ENCODE measurements at places on chromosomes 13 and 19. TPM values are rescaled to one million over a fixed set of nuclear protein-coding genes. Genes with fewer than 3 reads are reported as not detected.
A peak's percentile ranks its signal among the peaks of the same experiment; 100 is the strongest.

The TMC4 gene
- total RNA-seq = 0.89 TPM

GRCh38 chr13:95579303-95579702 is 26.8 kb downstream of the CLDN10 start:
- no peaks in the 10 kb centered on the region for H3K36me3 ChIP-seq
- H3K27me3 ChIP-seq = no peaks in the 10 kb centered on the region
- peaks cover 5% of the 10 kb centered on the region for H3K4me1 ChIP-seq

The COL4A2 gene
- not detected for total RNA-seq

The CYP4F3 gene
- total RNA-seq = not detected

GRCh38 chr13:100594731-100595130 is 6.1 kb upstream of the GGACT start:
- H3K4me3 ChIP-seq = no peak overlapping the region

GRCh38 chr13:71316792-71317363 is 550.1 kb downstream of the DACH1 start:
- no peaks in the 10 kb centered on the region for H3K36me3 ChIP-seq
- H3K27ac ChIP-seq = no peak overlapping the region
- no peak for DNase-seq
- H3K27me3 ChIP-seq = no peaks in the 10 kb centered on the region

DNA sequence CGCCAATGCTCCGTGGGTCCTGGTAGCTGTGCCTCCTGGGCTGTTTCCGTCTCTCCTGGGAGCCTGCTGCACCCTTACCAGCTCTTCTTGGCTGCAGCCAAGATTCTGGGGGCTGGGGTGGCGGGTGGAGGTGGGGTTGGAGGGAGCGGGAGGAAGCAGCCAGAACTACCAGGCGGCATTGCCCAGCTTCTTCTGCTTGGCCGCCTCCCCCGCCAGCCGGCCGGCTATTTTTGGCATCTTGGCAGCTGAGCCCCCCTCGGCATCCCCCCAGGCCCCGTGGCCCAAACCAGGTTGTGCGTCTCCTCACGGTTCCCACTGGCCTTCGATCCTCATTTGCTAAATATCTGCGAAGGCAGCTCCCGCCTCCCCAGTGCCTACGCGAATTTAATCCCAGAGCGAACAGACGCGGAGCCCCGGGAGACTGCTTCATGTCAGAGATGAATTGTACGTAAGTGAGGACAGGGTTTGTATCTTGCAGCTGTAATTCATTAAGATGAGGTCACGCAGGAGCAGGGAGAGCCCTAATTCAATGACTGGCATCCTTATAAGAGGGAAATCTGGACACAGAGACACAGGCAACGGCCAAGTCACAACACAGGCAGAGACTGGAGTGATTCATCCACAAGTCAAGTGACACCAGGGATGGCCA is 12.8 kb upstream of the PEAK3 start:
- no peak overlapping the region for H3K4me3 ChIP-seq
- DNase-seq = no peak
- H3K27me3 ChIP-seq = no peaks in the 10 kb centered on the region
- no peak overlapping the region for H3K27ac ChIP-seq
- H3K4me1 ChIP-seq = peaks cover 10% of the 10 kb centered on the region

DNA sequence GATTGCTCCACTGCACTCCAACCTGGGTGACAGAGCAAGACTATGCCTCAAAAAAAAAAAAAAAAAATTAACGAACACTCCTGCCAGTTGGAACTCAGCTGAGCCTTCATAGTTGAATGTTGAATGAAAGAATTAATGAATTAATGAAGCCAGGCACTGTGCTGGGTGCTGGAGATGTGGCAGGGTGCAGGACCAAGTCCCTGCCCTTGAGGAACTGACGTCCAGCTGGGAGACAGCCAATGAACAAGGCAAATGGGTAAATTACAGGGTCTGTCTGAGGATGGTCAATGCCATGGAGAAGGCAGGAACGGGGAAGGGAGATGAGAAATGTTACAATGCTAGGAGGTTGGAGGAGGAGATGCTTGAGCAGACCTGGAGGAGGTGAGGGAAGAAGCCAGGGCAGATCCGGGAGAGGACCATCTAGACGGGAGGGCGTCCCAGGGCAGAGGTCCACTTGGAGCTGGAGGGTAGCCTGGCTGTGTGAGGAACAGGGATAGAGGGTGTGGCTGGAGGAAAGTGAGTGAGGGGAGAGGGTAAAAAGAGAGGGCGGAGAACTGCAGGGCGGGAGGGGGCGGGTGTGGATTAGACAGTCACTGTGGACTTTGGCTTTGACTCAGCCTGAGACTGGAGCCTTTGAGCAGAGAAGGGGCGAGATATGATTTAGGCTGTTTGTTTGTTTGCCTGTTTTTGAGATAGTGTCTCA is 16.8 kb upstream of the IGSF23 start:
- H3K36me3 ChIP-seq = no peaks in the 10 kb centered on the region
- no peak for DNase-seq
- no peak overlapping the region for H3K27ac ChIP-seq
- no peaks in the 10 kb centered on the region for H3K4me1 ChIP-seq
- H3K27me3 ChIP-seq = no peaks in the 10 kb centered on the region

The ERICH4 gene
- not detected for total RNA-seq

DNA sequence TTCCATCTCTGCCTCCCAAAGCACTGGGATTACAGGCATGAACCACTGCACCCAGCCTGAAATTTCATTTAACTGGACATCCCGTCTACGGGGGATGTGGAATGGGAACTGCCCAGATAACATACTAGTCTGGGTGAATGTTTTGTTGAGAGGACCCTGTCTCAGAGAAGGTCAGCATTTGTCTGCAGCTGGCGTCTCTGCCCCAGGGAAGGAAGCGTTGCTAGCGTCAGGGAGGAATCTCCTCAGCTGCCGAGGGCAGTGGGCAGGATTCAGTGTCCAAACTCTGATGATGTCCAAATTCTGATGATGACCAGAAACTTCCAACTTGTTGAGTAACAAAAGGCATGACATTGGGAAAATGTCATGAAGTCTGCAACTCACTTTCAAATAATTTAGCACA is 3.1 kb downstream of the NXNL1 start:
- H3K4me3 ChIP-seq = no peak overlapping the region
- H3K27ac ChIP-seq = no peak overlapping the region
- peaks cover 38% of the 10 kb centered on the region for H3K27me3 ChIP-seq
- no peak for DNase-seq

DNA sequence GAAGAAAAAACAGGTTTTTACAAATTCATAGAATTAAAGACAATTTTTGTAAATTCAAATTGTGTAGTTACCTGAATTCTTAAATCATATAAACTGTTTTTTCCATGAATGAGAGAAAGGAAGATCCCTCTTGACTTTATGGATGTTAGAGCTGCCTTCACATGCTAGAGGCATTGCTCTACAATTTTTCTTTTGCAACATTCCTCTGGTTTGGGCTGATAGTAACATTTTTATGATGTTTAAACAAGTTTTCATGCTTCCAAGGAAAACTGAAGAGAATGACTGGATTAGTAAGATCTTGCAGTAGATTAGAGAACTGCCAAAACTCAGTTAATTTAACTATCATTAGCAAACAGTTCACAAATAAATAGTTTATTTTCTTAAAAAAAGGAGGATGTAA is 250.6 kb downstream of the GPC6 start:
- no peak overlapping the region for H3K27ac ChIP-seq
- no peaks in the 10 kb centered on the region for H3K4me1 ChIP-seq
- DNase-seq = no peak
- no peaks in the 10 kb centered on the region for H3K36me3 ChIP-seq
- H3K4me3 ChIP-seq = no peak overlapping the region

GRCh38 chr13:110522721-110523120 is 38.8 kb downstream of the RAB20 start:
- H3K27ac ChIP-seq = no peak overlapping the region
- H3K27me3 ChIP-seq = peaks cover 2% of the 10 kb centered on the region
- no peak for DNase-seq
- peaks cover 1% of the 10 kb centered on the region for H3K36me3 ChIP-seq

DNA sequence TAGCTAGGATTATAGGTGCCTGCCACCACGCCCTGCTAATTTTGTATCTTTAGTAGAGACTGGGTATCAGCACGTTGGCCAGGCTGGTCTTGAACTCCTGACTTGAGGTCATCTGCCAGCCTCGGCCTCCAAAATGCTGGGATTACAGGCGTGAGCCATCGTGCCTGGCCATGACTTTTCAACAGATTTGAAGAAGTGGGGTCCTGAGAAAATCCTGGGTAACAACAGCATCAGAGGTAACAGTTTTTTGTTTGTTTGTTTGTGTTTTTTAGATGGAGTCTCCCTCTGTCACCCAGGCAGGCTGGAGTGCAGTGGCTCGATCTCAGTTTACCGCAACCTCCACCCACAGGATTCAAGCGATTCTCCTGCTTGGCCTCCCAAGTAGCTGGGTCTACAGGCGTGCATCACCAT is 3.7 kb downstream of the JUNB start:
- no peak for DNase-seq
- peak overlapping the region; percentile 64 for H3K4me3 ChIP-seq
- H3K27me3 ChIP-seq = no peaks in the 10 kb centered on the region
- peaks cover 35% of the 10 kb centered on the region for H3K4me1 ChIP-seq
- peak overlapping the region; percentile 82 for H3K27ac ChIP-seq

DNA sequence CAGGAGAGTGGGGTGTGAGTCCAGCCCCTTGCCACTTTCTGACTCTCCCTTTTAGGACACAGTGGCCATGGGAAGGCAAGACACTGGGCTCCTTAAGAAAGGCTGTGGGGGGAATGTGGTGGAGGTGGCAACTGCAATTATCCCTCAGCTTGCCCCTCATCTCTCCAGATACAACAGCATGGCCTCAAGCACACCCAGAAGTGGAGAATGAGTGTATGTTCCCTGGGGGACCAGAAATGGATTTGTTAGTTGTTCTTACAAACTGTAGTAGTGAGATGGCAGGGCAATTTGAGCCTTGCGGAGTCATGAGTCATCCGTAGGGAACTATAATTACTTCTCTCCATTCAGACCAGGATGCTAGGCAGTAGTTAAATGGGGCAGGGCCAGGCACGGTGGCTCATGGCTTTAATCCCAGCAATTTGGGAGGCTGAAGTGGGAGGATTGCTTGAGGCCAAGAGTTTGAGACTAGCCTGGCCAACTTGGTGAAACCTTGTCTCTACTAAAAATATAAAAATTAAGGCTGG is 25.6 kb upstream of the CXCL17 start:
- H3K36me3 ChIP-seq = no peaks in the 10 kb centered on the region
- H3K4me1 ChIP-seq = peaks cover 37% of the 10 kb centered on the region
- DNase-seq = no peak
- H3K27me3 ChIP-seq = peaks cover 8% of the 10 kb centered on the region

- no peak overlapping the region for H3K4me3 ChIP-seq
- H3K27me3 ChIP-seq = no peaks in the 10 kb centered on the region
- DNase-seq = no peak
- H3K36me3 ChIP-seq = no peaks in the 10 kb centered on the region
- H3K27ac ChIP-seq = no peak overlapping the region
- no peaks in the 10 kb centered on the region for H3K4me1 ChIP-seq
Measured at GRCh38 chr13:94028234-94028633, 451.2 kb downstream of the DCT start.

The ZSCAN18 gene
- 15.9 TPM for total RNA-seq

DNA sequence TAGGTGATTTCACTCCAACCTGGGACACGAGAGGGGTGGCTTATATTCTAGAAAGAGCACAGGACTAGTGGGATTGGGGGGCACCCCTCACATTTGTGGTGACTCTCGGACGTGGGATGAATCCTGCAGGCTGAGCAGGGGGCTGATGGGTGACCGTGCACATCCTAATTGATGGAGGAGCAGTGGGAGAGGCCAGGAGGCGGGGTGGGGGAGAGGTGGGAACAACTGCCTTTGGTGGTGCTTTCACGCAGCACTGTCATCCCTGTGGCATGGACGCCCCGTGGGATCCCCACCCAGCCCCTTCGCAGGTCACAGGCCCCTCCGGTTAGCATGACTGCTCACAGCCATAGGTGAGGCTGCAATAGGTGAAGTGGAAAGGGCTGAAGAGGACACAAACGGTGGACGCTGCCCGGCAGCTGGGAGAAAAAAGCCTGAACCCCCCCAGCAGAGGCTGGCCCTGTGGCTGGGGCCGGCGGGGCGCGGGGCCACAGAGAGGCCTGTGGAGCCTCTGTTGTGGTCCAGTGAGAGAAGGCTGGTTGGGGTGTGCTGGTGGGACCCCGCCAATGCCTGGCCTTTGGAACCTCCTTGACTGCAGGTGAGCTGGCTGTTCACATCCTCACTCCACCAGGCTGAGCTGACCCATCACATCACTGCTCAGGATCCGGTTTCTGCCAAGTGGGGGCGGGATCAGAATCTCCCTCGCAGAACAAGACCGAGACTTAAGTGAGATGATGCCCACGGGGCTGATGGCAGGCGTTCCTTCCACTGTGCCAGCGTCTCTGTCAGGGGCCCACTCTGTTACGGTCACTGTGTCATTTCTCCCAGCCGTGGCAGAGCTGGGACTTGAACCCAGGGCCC is 325.4 kb downstream of the TEX29 start:
- no peak for DNase-seq
- no peaks in the 10 kb centered on the region for H3K4me1 ChIP-seq
- peaks cover 3% of the 10 kb centered on the region for H3K27me3 ChIP-seq
- no peak overlapping the region for H3K27ac ChIP-seq
- no peak overlapping the region for H3K4me3 ChIP-seq

DNA sequence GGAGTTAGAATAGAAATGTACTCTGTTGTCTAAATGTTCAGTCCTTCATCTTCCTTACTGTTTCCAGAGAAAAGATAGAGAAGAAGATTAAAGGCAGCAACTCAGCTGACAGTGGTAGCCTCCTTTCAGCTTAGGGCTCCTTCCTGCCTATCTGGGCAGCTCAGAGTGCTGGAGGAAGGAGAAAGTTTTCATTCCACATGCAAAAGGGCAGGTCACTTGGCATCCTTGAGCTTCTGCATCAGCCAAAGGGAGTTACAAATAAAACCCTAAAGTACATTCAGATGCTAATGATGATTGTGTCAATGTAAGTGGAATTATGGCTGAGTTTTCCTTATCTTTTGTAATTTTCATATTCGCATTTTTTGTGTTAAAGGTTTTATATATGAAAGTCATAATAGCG is 58.9 kb downstream of the ESD start:
- peaks cover 13% of the 10 kb centered on the region for H3K36me3 ChIP-seq
- H3K27me3 ChIP-seq = no peaks in the 10 kb centered on the region
- H3K27ac ChIP-seq = no peak overlapping the region
- no peak for DNase-seq
- H3K4me3 ChIP-seq = no peak overlapping the region

The PNMA8B gene
- total RNA-seq = not detected

DNA sequence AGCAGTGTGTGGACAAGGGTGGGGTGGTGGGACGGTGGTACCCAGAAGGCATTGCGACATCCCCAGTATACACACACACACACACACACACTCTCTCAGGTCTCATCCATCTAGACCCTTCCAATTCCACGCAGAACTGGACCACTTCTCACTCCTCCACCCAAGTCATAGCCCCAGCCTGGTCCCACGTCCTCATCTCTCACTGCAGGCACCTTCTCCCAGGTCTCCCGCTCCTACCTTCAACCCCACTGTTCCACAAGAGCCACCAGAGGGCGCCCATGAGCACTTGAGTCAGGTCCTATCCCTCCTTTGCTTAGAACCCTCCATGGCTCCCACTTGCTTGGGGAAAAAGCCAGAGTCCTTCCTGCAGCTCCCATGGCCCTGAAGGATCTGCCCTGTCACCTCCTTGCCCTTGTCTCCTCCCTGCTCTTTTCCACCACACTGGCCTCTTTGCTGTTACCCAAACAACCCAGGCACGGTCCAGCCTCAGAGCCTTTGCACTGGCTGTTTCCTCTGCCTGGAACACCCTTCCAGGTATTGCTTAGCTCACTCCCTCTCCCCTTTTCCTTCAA is 62.6 kb downstream of the IER2 start:
- no peaks in the 10 kb centered on the region for H3K36me3 ChIP-seq
- peak; percentile 85 for DNase-seq
- H3K4me1 ChIP-seq = peaks cover 19% of the 10 kb centered on the region
- no peak overlapping the region for H3K4me3 ChIP-seq

GRCh38 chr19:17394891-17395415 is 957 bp upstream of the CCDC194 start:
- peaks cover 10% of the 10 kb centered on the region for H3K36me3 ChIP-seq
- peak overlapping the region; percentile 61 for H3K27ac ChIP-seq
- DNase-seq = peak; percentile 52
- no peak overlapping the region for H3K4me3 ChIP-seq
- H3K4me1 ChIP-seq = peaks cover 32% of the 10 kb centered on the region
- H3K27me3 ChIP-seq = peaks cover 15% of the 10 kb centered on the region
